ENCODE measurements at places on chromosomes 4 and X. TPM values are rescaled to one million over a fixed set of nuclear protein-coding genes. Genes with fewer than 3 reads are reported as not detected.

FAM184B gene
- total RNA-seq, result 0.08 TPM

WNK3 gene
- total RNA-seq, result 12.5 TPM

USP51 gene
- total RNA-seq, result 6.3 TPM

SATL1 gene
- total RNA-seq, result 0.15 TPM

HSD17B10 gene
- total RNA-seq, result 81.1 TPM

IL3RA gene
- 0.97 TPM for total RNA-seq

ASB5 gene
- total RNA-seq, result not detected

VCX3B gene
- 0.23 TPM for total RNA-seq

TMPRSS11B gene
- total RNA-seq, result 0.56 TPM

NDP gene
- not detected for total RNA-seq

RGN gene
- total RNA-seq, result 0.54 TPM

P2RY10 gene
- not detected for total RNA-seq

Measured in endothelial cell (in vitro differentiated cells).